Memory B cell (primary cell): ENCODE measurements at places on chromosomes 13 and 19.
A peak's percentile ranks its signal among the peaks of the same experiment; 100 is the strongest.

- DNase-seq: no peak
Observed at GRCh38 chr13:43776501-43777079, 10.2 kb downstream of the ENOX1 start.

DNA sequence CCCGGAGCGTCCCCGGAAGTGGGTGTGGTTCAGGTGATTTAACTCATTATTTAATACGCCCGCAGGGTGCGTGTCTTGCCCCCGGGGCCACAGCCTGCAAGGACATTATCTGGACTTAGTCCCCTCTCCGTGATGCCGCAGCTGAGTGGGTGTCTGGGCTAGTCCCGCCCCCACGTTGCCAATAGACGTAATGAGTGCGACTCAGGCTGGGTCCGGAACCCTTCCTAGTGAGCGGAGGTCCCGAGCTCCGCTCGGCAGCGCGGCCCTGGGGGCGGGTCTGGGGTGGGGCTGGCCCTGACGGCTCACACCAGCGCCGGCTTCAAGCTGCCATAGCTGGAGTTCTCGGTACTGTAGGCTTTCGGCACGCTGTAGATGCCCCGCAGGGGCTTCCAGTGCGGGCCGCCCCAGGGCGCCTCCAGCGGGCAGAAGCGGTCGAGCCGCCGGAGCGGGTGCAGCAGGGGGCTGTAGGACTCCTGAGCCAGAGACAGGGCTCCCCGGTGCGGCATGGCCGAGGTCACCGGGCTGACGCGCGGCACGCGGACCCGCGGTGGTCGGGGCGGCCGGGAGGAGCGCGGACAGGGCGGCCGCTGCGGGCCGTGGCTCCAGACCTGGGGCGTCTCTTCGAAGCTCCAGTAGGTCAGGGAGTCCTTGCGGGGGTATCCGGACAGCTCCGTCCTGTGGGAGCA, 918 bp upstream of the LHB start:
- DNase-seq: peak; percentile 70

DNA sequence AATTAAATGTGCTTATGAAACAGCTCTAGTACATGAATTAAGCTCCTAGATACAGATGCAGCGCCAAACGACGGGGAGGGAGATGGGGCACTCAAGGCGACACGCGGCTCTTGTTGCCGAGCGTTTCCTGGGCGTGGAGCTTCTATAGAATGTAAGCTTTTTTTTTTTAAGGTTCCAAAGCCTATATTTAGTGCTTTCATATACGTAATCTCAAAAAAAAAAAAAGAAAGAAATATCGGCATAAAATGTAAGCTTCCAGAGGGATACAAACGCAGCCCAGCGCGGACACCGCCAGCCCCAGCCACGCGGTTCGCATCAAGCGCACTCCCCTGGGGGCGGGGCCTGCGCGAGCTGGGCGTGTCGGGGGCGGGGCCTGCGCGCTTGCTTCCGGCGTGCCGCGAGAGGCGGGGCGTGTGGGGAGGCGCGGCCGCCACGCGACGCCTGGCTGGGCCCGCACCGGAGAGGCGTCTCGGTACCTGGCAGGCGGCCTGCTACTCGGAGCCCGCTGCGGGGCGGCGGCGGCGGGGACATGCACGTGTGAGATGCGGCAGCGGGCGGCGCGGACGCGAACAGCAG, at the start of gene URI1:
URI1 (plus strand) TSS at position 412 of the 576 bp plus-strand sequence. CDS start 309 bp downstream, outside the sequence.
- DNase-seq: peak; percentile 96

- DNase-seq: no peak
Observed at GRCh38 chr19:4538601-4538954, 1.3 kb downstream of the LRG1 start.

DNA sequence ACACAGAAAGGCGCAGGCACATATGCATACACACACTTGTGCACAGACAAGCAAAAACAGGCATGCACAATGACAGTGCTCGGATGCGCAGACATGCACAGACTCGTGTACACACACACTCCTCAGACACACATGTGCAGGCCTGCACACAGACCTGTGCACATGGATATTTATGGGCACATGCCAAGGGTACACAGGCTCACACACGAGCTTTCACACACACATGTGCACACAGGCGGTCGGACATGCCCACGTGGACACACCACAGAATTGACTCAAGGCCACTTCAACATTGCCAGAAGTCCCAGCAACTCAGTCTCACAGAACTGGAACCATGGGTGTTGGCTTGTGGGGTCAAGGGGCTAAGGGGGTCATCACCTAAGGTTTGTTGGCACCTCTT, 206.8 kb downstream of the URI1 start:
- DNase-seq: no peak

- no peak for DNase-seq
Observed at GRCh38 chr13:72109863-72110262, 242.9 kb upstream of the DACH1 start.

DNA sequence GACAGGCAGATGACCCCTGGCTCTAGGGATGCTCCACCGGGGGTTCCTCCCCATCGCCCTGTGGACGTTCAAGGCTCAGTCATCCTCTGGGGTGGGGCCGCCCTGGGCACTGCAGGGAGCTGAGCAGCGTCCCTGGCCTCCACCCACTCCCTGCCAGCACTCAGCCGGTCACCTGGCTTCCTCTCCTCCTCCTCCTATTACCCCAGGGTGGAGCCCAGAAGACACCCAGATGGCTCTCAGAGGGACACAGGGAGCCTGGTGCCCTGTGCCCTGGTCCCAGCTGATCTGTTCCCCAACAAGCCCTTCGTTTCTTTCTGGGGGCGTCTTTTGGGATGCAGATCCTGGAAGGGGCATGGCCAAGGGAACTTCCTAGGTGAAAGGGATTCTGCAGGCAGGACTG, 3.7 kb upstream of the MKNK2 start:
- DNase-seq: no peak

- no peak for DNase-seq
Observed at GRCh38 chr13:79647533-79647932, 166.6 kb downstream of the NDFIP2 start.

DNA sequence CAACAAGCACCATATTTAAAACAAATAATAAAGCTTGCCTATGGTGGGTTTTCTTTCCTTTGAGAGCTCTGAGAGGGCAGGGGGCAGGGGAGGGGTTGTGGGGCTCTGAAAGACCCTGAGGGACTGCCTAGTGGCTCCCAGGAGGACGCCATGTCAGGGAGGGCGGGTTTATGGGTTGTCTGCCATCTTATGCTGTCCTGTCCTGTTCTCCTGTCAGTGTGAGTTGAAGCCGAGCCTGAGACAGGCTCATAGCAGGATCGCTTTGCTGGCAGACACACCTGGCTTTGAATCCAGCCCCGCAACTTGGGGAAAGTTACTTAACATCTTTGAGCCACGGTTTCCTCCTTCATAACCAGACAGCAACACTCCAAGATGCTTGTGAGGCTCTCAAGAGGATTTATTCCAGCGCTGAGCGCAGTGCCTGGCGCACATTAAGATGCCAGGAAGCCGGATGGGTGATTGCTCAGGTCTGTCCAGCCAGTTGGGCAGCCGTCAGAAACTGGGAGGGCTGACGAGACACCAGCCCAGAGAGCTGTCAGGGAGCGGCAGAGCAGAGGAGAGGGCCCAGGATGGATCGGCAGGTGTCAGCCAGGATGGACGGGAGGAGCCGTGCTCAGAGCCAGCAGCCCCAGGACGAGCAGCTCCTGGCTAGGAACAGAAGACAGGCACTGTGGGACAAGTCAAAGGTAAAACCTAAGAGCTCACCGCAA, 36.8 kb upstream of the C1QTNF9 start:
- DNase-seq: no peak

DNA sequence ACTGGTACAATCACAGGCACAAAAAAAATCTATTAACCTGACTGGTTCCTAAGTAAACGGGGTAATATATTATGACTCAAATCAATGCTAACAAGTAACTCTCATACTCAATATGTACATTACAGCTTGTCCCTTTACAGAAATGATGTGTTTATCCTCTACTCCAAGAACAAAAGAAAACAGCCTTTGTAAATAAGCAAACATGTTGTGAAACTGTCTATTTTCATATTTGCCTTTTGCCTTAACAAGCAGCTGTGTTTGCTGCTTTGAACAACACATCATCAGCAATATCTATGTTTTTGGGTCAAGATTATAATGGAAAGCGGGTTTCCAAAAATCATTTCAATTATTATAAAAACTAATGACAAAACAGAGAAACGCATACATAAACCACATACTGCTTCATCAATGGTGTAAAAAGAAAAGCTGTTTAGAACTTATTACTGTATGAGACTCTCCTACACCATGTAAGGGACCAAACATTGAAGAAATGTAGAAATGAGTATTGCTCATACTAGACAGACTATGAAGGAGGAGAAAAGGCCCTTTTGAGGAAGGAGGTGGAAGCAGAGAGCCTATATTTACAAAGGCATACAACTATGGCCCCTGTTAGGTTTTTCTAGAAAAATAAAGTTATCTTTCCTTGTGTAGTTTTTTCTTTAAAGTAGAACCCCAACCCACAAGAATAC, 14.8 kb downstream of the TBC1D4 start:
- DNase-seq: no peak

DNA sequence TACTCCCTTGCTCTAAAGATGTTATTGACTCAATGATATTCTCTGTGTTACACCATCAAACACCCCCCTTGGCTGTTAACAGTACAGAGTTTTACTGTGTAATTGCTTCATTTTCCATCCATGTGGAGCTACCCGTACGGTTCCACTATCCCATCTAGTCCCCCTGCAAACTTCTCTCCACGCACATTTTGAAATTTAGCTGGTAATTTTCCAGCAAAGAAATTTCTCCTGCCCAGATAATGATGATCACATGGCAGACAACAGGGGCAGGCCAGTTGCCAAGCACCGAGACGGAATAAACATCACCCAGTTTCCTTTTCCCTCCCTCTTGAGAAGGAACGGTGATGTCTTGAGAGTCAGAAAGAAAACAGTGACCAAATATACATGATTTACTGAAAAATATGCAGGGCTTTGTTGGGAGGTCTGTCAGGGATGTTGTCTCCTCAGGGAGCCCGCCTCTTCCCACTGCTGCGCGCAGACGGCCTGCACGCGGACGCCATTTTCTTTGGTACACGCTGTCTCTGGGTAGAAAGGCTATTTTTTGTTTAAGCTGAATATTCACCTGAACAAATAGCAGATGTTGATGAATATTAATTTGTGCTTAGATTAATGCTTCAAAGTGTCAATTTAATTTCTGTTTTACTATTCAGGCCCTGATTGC, 109.9 kb downstream of the OLFM4 start:
- no peak for DNase-seq

DNA sequence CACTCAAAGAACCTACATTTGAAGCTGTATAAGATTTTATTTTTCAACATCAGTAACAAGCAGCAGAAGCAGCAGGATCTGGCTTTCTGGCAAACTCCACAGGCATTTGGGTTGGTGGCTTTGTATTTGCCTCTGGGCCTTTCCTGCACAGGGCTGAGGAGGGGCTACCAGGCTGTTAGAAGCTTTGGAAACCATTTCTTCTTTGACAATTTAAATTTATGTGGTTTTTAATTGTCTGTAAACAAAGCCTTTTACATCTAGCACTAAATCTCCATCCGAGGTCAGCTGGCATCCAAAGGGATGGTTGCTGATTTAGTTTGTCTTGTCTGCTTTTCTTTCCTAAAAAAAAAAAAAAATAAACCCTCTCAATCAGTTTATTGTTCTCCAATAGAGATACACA, 127.5 kb upstream of the OBI1 start:
- DNase-seq: no peak
